Astrocyte of the spinal cord (primary cell): ENCODE measurements at places on chromosomes 4 and X.
A peak's percentile ranks its signal among the peaks of the same experiment; 100 is the strongest.

DNA sequence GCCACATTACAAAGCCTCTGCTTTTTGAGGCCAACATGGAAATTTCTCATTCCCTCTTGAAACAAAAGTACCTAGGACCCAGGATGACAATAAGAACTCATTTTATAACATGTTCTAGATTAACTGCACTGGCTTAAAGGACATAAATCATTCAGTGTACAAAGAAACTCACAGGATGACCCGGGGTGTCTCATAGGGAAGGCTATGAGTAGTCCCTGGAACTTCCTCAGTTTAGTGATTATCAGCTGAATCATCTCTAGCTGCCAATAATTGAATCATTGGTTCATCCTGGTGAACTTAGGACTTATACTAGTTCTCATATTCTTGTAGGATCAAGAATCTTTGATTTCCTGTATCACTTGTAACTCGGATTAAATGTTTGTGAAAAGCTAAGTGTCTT, 95.8 kb upstream of the WDR1 start:
- no peak for DNase-seq

GRCh38 chrX:108437349-108438109, 693 bp downstream of the COL4A6 start:
- DNase-seq: no peak

DNA sequence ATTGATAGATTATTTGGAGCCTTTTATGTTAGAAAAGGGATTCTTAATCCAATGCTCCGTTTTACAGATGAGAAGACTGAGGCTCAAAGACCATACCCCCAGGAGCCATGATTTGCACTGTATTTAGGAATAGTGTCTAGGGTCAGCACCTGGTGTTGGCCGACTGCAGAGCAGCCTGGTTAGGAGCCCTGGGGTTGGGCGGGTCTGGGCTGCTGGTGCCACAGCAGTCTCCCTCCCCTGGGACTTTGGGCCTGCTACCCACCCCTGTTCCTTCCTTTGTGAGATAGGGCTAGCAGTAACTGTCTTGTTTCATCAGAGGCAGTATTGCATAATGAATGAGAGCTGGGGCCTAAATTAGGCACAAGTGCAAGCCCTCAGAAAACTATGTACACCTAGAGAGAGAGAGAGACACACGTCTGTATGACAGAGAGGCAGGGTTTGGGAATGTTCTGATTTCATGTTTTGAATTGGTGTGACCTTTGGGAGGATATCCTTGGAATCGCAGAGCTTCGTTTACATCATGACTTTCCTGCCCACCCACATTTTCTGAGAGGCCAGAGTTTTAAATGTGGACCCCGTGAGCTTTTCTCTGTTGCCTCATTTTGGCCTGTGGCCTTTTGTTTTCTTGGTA, 111.7 kb downstream of the PTTG2 start:
- no peak for DNase-seq

- DNase-seq: no peak
These were observed 50.1 kb downstream of the GAB1 start for GRCh38 chr4:143386812-143387211.

- no peak for DNase-seq
These were observed 16.9 kb downstream of the CXCL3 start for GRCh38 chr4:74021601-74022000.

DNA sequence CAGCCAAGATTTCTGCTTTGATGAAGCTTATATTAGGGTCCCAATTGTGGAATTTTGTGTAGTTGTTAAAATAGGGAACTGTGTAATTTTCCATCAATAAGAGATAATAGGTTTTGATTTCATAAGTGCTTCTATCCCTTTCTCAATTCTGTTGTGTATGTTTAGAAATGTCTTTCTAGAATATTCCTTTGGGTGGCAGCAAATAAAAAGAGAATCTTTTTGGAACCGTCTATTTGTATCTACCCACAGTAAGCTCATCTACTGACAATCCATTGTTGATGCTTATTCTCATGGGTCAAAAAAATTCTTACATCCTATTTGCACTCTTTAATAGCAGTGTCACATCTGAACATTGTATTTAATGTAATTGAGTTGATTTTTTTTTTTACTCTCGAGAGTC, 61.7 kb downstream of the TMA16 start:
- peak; percentile 20 for DNase-seq

DNA sequence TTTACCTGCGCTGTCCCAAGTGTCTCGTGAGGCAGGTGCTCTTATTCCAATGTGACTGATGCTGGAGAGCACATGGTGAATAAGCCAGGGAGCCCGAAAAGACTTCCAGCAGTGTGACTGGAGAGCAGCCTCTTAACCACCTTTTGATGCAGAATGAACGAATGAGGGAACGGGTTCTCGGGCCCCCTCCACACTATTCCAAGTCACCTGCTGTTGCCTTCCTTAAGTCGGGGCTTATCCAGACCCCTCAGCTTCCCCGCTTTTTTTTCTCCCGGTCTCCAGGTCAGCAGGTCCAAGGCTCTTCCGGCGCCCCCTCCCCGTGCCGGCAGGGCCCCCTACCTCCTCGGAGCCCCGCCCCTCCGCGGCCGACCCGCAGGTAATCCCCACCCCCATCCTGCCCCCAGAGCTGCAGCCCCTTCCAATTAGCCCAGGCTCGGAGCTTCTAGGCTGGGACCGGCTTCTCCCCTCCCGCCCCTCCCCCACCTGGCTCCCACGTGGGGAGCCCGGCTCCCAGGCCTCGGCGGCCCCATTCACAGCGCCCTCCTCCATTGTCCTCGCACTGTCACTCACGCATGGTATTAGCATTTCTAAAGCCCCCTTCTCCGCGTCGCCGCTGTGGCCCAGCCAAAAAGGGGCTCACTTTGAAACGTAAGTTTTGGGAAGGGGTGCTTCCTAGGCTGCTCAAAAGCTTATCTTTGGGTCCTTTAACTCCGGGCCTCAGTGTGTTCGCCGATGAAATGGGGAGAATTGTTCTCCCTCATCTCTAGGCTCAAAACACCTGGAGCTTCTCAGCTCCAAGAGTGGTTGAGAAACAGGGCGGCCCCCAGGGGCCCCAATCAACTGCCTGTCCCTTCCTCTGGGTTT, 56.2 kb upstream of the PJA1 start:
- no peak for DNase-seq

GRCh38 chr4:148376151-148376550, 66.1 kb downstream of the NR3C2 start:
- DNase-seq: peak; percentile 67

GRCh38 chr4:165814256-165815020, 58.6 kb upstream of the TLL1 start:
- DNase-seq: peak; percentile 15

DNA sequence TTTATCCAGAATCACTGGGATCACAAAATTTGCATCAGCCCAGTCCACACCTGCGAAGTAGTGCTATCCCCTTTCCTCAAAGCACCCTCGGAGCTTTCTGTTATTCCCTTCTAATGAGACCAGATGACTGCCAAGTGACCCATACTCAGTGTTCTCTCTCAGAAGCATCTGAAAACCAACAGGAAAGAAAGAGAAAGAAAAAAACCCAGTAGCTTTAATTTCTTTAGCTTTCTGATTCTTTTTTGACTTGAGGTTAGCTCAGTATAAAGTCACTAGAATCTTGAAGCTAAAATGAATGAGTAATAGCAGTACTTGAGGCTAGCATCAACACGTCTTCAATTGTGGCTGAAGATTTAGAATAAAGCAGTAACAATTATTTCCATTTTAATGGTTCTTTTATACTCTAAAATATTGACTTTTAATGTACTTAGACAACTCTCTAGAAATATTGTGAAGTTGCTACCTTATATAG, 124.4 kb downstream of the ANK2 start:
- DNase-seq: no peak
